Stimulated activated CD8-positive, alpha-beta memory T cell treated with anti-CD3 and anti-CD28 coated beads, Interleukin-4, amount 100 ng/mL, for 24 hours (primary cell): ENCODE measurements at places on chromosomes 5 and 9.

DNA sequence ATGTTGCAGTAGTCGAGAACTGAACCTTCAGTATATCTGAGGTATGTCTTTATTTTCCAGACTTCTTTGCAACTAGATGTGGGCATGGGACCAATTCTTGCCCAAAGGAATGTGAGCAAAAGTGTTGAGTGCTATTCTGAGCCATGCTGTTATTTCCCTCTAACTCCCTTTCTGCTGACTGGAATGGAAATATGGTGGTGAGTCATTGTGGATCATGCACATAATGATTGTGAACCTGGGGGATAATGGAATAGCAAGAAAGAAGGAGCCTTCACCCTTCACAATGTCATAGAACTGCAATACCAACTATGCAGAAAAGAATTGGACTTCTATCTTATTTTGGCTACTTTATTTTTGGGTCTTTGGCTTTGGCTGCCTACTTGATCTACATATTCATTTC lies 10.3 kb upstream of the DOCK2 start:
- no peak for DNase-seq

GRCh38 chr5:143170104-143170503 lies 233.4 kb downstream of the NR3C1 start:
- DNase-seq = no peak

- no peak for DNase-seq
Measured at GRCh38 chr5:82105457-82105856, 133.6 kb downstream of the ATG10 start.

DNA sequence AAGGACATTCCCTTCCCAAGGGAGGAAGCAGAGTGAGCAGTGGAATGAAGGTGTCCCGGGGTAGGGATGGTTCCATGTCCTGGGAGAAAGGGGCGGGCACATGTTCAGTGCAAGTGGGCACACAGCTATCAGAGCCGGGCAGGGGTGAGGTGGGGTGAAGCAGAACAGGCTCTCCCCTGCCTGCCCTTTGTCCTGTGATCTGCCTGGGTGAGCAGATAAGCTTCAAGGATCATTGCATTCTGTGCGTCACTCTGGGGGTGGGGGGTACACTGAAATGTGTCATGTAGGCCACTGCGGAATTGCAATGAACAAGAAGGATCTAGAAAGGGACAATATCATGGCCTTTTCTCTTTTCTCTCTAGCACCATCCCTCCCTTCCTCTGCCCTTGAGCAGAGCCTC lies 61.7 kb upstream of the SHB start:
- DNase-seq = no peak

GRCh38 chr5:50767588-50767987 lies 101.2 kb downstream of the PARP8 start:
- no peak for DNase-seq

DNA sequence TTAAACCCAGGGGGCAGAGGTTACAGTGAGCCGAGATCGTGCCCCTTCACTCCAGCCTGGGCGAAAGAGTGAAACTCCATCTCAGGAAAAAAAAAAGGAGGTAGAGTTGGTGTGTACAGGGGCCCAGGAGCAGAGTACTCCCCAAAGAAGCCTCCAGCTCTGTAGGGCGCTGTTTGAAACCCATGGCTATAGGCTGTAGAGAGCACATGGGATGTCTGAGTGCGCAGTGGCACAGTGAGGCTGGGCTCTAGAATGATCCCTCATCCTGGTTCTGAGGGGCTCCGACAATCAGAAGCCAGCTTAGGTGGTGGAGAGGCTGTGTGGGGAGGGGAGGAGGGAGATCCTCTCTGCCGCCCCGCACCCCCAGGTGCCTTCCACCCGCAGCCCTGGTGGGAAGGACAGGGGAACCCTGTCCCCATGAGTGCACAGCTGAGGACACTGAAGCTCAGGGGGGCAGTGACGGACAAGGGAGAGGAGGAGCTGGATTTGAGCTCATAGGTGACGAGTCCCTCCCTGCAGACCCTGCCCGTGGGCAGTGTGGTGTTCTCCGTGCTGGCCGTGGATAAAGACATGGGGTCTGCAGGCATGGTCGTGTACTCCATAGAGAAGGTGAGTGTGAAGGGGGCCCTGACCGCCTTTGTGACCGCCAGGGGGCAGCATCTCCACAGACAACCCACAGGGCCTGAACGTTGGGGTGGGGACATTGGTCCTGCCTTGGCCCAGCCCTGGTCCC lies 24.6 kb downstream of the CDHR2 start:
- DNase-seq = peak; percentile 70

- DNase-seq = no peak
Measured at GRCh38 chr5:128318691-128319090, 219.4 kb downstream of the FBN2 start.
